GM12878 (cell line): ENCODE measurements at places on chromosomes 3 and 15. TPM values are rescaled to one million over a fixed set of nuclear protein-coding genes. Genes with fewer than 3 reads are reported as not detected.

The KIF9 gene
- 4.6 and 6.3 TPM in 2 replicates for total RNA-seq

DNA sequence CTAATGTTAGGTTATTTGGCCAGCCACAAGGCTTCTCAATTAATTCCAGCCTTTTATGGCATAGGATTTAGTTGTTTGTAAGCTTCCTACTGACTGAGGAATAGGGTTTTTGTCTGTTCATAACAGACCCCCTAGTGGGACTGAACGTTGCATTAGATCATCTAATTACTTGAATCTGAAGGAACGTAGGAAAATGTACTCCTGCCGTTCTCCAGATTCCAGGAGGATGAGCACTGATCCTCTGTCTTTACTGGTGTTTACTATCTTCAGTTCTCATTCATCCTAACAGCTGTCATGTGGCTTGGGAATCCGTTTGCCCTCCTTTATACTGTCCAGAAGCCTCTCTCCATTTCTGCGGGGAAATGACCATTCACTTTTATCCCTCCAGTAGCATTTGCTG, 52.7 kb downstream of the RAD54L2 start:
- no peaks in the 10 kb centered on the region for H3K4me1 ChIP-seq
- H3K27ac ChIP-seq, result no peak overlapping the region
- DNase-seq, result no peak

The SLC9C1 gene
- total RNA-seq, result not detected in 2 replicates

The SUCNR1 gene
- 0.08 TPM in 1 of 2 replicates, not detected in the other for total RNA-seq

GRCh38 chr3:4906107-4906621, 73.1 kb upstream of the BHLHE40 start:
- no peaks in the 10 kb centered on the region for H3K36me3 ChIP-seq

DNA sequence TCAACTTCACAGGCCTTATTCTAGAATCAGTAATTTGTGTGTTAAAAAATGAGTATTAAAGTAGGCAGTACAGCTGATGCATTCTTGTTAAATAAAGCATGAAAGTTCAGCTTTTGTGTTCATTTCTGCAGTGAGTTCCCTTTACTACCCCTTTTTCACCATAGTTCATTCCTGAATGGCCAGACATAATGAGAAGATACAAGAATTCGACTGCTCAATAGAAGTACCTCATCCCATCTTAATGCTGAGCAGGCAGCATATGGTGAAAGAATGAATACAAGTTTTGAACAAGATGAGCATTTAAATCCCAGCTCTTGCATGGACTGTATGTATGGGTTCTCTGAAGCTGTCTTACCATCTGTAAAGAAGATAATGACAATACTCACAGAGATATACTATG, 647.6 kb upstream of the TGFBR2 start:
- H3K4me1 ChIP-seq, result no peaks in the 10 kb centered on the region
- no peaks in the 10 kb centered on the region for H3K27me3 ChIP-seq
- DNase-seq, result no peak
- H3K36me3 ChIP-seq, result no peaks in the 10 kb centered on the region
- H3K4me3 ChIP-seq, result no peak overlapping the region

DNA sequence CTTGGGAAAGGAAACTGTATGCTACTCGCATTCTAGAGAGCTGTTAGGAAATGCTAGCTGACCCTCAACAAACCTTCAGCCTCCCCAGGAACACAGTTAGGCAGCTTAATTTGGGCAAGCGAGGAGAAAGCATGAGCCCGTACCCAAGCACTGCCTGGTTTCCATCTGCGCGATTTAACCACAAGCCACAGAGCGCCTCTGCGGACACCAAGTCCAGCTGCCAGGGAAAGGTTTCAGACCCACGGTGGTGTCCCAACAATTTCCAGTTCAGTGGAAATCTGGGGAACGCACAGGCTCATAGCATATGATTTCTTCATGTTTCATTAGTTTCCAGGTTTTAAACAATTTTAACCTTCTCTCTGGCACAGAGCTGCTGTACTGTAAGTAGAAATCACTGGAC, 617.6 kb downstream of the FHIT start:
- H3K4me1 ChIP-seq, result no peaks in the 10 kb centered on the region
- H3K27me3 ChIP-seq, result no peaks in the 10 kb centered on the region
- H3K4me3 ChIP-seq, result no peak overlapping the region
- DNase-seq, result no peak
- no peak overlapping the region for H3K27ac ChIP-seq
- H3K36me3 ChIP-seq, result no peaks in the 10 kb centered on the region

GRCh38 chr3:141642215-141642614, 95.9 kb upstream of the RNF7 start:
- H3K4me1 ChIP-seq, result no peaks in the 10 kb centered on the region
- H3K4me3 ChIP-seq, result no peak overlapping the region
- H3K27me3 ChIP-seq, result no peaks in the 10 kb centered on the region
- no peak overlapping the region for H3K27ac ChIP-seq
